Cerebellar cortex (tissue), 1 donor: ENCODE measurements at places on chromosomes 13 and 19.

GRCh38 chr19:42361545-42361910 is 28.6 kb downstream of the CNFN start:
- no peak for DNase-seq

DNA sequence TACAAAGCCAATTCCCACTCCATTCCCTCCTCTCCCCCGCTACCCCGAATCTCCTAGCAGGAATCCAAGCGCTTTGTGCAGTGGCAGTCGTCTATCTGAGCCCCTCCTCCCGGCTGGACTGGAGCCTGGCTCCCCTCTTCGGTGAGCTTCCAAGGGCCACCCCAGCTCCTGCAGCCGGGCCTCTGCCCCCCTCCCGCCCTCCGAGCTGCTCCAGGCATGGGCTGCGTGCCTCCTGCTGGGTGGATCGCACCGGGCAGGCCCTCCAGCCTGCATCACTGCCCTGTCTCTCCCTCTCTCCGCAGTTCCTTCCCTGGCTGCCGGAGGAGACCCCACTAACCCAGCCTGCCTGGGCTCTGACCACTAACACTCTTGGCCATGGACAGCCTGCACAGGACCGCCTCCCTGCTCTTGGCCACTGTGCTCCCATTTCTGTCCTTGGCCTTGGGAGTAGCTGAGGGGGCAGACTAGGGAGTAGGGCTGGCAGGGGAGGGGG is 12.9 kb upstream of the LENG8 start:
- DNase-seq, result no peak

- no peak for DNase-seq
Observed at GRCh38 chr13:94205896-94206295, 273.6 kb downstream of the DCT start.

DNA sequence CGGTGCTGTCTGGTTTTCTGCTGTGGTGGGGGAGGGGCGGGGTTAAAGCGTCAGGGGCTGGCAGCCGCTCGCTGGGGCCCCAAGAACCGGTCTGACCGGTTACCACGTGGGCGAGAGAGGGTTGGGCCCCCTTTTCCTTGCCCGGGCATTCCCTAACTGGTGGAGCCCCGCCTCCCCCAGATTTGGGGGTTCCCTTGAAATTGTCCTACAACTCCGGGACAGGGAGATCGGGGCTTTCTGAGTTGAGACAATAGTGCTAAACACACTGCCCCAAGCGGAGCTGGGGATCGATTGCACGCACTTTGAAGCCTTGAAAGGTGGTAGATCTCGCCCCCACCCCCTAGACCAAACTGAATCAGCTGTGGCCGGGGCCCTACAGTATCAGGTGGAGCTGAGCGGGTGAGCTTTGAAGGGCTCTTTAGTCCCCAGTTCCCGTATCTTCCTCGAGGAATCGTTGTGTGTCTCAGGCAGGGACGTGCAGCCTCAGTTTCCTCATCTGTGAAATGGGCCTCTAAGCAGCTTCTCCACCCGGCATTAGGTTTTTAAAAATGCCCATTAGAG is 4.8 kb downstream of the IER2 start:
- DNase-seq, result peak; percentile 68

DNA sequence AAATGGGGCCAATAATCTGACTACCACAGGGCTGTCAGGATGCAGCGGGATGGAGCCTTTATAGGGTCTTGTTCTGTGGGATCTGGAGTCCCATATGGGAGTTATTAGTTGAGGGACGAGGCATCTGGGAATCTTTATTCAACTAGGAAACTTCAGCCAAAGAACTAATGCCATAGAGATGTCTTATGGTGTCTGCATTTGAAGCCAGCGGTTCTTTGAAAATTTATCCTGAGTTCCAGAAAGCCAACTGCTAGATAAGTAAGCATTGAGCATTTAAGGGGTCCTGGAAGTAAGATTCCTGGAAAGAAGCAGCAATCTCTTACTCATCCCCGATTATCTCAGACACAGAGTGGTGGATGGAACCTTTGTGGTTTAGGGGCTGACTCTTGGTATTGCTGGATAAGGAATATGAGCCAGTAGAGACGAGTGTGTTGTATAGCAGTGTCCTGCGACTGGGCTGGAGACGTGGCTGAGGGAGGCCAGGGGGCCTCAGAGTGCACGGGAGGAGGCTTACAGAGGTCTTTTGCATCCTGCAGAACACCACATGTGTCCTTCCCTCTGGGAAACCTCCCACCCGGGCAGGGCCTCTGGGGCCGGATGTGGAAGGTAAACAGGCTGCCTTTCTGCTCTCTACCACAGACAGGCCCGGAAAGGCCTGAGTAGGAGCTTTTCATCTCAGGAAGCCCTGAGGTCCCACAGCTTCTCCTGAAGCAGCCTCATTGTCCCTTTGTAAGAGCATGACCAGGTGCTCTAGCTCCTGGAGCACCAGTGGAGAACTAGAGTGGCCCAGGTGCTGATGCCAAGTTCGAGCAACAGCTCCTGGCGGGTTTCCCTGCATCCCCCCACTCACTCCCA is 28.8 kb downstream of the ACTN4 start:
- no peak for DNase-seq

DNA sequence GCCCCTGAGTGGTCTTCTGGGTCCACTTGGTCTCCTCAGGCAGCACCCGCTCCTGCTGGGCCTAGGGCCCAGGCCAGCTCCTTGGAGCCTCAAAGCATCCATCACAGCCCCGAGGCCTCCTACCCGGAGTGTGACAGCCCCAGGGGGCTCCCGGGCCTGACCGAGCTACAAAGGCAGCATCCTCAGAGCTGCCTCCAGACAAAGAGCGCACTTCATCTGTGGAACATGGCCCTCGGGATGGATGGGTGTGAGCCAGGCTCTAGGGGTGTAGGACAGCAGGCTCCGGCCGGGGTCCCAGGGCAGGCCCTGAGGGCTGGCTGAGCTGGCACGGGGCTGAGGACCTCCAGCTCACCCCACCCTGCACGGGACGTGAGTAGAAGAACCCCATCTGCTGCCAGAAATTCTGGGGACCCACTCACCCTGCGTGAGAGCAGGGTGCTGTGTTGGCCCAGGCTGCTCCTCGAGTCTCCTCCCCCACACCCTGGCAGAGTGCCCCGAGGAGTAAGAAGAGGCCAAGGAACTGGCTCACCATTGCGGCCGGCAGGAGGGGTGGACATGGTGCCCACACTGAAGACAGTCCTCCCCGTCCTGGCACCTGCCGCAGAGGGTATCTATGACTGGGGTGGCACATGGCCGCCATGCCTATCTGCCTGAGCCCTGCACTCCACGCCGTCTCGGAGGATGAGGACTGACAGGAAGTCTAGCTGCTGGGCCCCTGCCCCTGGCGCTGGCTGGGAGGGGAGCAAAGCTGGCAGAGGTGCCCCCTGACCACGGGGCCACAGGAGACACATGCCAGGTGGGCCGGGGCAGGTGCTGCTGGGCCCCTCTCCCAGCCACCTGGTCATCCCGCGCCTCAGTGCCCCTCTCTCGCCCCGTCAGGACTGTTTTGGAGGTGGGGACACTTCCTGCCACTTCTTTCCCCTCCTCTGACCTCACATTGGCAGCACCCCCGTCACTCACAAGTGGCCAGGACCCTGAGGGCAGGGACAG is 22.3 kb downstream of the CEBPG start:
- no peak for DNase-seq

DNA sequence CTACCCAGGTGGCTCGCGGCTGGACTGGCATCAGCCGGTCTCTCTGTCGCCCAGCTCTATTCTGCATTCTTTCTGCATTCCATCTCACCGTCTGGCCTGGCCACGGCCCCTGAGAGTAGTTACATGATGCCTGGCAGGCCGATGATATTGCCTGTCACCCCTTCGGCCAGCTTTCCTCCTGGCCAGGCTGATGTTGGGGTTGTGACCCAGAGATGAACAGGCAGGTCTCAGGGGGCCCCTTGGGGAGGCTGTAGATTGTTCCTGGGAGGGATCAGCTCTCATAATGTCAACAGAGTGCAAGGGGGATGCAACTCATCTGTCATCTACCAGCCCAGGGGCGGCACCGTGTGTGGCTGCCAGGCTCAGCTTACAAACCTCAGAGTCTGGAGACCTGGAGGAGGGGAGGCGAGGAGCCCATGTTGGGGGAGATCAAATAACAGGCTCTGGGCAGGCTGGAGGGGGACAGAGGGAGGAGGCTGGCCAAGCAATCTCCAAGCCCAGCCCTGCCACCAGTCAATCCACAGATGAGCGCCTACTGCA is 13.6 kb upstream of the FBXO17 start:
- DNase-seq, result no peak

GRCh38 chr13:59475911-59476310 is 687.8 kb downstream of the DIAPH3 start:
- no peak for DNase-seq

DNA sequence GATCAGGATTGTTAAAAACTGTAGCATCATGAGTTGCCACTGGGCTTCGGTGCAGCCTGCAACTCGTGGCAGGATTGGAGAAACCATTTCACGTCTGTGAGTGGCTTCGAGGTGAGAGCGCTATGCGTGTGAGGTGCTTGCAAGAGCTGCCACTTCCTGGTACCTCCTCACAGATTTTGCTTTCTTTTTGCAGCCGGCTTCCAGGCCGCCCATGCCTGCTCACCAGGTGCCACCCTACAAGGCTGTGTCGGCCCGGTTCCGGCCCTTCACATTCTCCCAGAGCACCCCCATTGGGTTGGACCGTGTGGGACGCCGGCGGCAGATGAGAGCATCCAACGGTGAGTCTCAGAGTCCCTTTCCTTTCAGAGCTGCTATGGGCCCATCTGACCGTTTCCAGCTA is 57.9 kb upstream of the C1QTNF9 start:
- DNase-seq, result no peak

DNA sequence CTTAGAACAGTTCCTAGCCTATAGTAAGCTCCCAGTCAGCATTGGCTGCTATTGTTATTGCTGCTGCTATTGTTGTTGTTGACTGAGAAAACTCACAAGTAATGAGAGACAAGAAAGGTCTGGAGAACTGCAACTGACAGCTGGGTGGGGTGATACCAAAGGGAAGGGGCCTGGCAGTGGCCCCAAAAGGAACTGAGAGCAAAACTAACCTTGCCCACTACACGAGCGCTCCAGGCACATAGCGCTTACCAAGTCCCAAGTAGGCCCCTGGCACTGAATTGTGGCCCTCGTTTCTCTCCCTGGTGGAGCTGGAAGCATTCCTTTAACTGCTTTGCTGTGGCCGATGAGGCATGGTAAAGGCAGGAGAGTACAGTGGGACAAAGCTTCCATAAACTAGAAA is 59.7 kb downstream of the KCTD12 start:
- no peak for DNase-seq
